ENCODE measurements at places on chromosomes 7 and 10.
A peak's percentile ranks its signal among the peaks of the same experiment; 100 is the strongest.

- DNase-seq = no peak
Measured at GRCh38 chr7:36278620-36279172, 111.0 kb upstream of the ANLN start.

- DNase-seq = no peak
Measured at GRCh38 chr7:74134117-74134620, 40.0 kb upstream of the EIF4H start.

- DNase-seq = no peak
Measured at GRCh38 chr10:33638891-33639290, 304.4 kb upstream of the NRP1 start.

- no peak for DNase-seq
Measured at GRCh38 chr7:98137826-98138151, 31.1 kb downstream of the LMTK2 start.

DNA sequence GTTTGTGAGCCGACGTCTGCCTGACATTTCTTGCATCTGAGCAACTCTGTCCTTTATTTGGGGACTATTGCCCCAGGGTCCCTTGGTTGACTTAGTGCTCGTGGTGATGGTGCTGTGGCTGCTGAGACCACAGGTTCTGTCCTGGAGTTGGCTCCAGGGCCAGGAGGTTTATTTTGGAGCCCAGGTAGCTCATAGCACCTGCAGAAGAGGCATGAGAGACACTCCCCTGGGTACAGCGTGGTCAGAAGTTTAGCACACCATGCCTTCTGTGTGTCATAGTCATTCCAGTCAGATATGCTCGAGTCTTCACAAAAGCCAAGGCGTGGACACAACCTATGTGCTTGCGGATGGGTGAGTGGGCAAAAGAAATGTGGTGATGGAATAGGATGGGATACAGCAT is 496.9 kb downstream of the TCERG1L start:
- no peak for DNase-seq

- no peak for DNase-seq
Measured at GRCh38 chr10:72081772-72082590, 6.4 kb downstream of the SPOCK2 start.

DNA sequence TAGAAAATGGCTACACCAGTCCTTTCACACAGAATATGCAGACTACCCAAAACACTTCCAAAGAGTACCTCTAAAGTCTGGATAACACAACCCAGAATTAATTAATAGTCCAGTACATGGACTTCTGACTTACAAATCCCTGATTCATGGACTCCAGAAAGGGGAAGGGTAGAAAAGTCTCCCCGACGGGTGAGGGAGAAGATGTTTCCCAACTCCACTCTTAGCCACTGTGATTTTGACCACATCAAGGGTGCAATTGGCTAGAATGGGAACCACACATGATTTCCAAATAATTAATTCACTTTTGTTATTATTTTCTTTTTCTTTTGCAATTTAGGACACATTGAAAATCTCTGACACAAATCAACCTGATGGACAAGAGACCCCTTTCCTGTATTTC is 1.4 kb downstream of the TMEM130 start:
- DNase-seq = no peak

GRCh38 chr7:142009187-142009586 is 13.5 kb downstream of the MGAM start:
- no peak for DNase-seq

- DNase-seq = no peak
Measured at GRCh38 chr10:128186959-128187787, 61.0 kb upstream of the MKI67 start.

GRCh38 chr10:22984066-22984465 is 56.2 kb downstream of the ARMC3 start:
- no peak for DNase-seq

DNA sequence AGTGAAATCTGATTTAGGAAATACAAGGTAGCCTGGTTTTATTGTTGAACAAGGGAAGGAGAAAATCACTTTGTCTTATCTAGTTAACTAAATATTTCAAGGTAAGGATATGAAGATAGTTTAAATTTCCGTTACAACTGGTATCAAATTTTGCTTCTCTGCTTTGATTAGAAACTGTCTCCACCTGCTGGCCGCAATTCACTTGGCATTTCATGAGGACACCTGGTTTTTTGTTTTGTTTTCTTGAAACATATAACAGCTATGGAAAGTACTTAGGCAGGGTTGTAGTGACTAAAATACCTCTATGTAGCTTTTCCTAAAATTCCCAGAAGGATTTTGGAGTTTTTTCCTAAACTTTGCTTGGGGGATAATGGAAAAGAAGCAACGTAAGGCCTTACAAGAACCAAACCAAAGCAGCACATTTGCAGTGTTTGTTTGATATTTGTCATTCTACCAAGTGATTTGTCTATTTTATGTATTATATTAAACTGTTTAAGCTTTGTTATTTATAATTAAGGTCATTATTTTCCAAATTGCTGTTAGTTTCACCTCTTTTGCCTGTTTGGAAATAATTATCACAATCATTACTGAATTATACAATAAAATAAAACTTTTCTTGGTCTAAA is 73.6 kb downstream of the AHCYL2 start:
- peak; percentile 72 for DNase-seq

GRCh38 chr10:108567899-108568752 is 1355.2 kb downstream of the XPNPEP1 start:
- no peak for DNase-seq

- no peak for DNase-seq
Measured at GRCh38 chr7:24882989-24883621, 96.9 kb downstream of the OSBPL3 start.

DNA sequence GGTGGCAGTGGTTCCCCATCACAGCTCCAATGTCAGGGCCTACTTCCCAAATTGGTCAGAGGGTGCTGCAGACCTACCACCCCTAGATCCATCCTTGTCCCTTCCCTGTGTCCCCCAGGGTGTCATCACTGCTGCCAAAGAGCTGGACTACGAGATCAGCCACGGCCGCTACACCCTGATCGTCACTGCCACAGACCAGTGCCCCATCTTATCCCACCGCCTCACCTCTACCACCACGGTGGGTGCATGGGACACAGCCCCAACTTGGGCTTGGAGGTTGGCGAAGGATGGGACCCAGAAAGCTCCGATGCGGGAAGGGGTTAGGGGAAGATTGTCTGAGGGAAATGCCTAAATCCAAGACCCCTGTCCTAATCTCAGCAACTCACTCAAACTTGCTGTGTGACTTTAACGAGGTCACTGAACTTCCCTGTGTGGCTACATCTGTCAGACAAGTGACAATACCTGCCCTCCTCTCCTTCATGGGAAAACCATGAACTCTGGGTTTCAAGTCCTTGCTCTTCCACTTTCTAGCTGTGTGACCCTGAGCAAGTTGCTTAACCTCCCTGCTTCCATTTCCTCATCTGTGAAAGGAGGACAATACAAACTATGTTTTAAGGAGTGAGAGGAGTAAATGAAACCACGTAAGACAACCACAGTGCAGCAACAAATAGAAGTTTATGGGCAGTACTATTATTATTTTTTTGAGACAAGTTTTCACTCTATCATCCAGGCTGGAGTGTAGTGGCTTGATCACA is 4.9 kb upstream of the VSIR start:
- peak; percentile 45 for DNase-seq

GRCh38 chr7:149334219-149334618 is 72.2 kb downstream of the ZNF783 start:
- DNase-seq = no peak

DNA sequence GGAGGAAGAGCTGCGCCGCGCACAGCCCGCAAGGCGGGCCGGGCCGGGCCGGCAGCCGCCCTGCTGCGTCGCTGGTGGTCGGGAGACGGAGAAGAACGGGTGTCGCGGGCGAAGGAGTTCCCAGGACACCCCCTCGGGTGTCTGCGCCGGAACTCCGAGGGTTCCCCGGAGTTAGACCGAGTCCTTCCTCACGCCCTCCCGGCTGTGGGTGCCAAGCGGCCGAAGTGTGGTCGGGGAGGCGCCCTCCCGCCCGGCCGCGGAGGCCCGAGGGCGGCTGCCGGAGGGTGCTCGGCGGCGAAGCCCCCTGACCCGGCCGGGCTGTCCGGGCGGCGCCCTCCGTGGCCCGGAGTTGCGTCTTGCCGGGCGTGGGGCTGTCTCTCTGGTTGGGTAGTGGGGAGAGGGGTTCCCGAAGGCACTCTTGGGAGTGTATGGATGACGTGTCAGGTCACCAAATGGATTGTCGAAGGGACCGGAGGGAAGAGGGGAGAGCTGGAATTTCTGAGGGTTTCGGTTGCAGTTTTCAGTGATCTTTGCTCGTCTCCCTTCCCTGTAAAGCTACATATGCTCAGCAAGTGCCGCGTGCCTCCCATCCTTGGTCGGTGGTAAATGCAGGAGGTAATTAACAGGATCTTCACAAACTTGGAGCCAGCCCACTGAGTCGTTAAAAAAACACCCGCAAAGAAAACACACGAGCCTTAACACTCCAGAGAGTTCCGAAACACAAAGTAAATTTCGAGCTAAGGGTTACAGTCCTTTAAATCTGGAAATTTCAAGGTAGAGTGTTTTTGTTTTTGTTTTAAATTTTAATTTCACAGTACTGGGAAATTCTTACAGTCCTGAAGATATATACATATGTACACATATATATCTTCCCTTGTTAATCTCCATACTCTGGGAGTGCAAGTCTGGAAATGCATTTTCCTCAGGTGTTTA is 871 bp downstream of the ST7 start:
- DNase-seq = peak; percentile 71

DNA sequence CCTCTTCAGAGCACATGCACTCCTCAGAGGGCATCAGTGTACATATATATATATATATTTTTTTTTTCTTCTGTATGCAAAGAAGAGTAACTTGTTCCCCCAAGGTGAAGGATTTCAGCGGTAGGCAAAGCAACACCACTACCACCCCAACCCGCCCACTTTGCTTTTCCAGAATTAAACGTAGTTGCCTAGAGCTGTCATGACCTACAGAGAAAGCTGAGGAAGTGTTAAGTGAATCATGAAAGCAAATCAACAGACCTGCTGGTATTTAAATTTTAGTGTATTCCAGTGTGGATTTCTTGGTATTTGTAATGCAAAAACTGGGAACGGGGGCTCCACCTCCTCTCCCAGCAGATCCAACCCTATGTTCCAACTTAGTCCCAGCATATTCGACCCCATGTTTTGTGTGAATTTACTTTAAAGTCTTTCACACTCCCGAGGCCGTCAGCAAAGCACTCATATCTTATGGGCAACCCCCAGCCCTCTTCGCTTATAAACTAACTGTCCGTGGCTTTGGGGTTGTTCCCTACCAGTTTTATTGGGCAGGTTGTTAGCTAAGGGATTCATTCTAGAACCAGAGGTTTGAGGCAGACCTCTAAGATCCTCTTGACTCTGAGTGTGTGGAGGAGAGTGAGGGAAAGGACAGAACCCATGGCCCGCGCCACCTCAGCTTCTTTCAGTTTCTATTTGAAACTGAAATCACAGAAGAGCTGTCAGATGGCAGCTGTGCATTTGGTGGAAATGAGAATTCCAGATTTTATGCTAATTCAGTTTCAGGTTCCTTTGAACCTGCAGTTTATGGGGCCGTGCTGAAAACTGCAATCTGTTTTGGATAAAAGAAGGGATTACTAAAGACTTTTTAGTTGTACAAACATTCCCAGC is 450.2 kb upstream of the GALNT17 start:
- DNase-seq = no peak

DNA sequence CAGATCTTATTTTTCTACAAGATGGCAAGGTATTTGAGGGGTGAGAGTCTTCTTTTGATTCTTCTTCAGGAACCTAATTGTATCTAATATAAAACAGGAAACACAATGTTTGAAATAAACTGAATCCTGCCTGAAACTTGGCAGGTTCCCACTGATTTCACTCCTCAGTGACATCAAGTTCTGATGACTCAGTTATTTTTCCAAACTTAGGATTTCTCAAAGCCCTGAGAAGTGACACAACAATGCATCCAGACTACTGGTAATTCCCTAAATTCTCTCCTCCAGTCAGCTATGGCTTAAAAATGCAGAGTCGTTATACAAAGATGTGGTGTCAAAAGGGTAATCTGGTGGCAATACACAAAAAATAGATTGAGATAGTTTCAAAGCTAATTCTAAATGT is 80.9 kb downstream of the ABLIM1 start:
- DNase-seq = no peak

DNA sequence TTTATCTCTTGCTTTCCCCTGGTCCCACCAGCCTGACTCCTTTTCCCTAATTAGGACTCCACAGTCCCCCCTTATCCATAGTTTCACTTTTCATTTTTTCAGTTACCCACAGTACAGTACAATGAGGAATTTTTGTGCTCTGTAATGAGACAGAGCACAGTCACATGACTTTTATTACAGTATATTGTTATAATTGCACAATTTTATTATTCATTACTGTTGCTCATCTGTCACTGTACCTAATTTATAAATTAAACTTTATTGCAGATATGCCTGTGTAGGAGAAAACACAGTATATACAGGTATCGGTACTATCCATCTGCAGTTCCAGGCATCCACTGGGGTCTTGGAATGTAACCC is 125.4 kb downstream of the KCNMA1 start:
- DNase-seq = no peak

GRCh38 chr10:91088300-91089140 is 131.9 kb upstream of the PCGF5 start:
- no peak for DNase-seq

Measured in sciatic nerve (tissue), 2 donors.